Muscle of leg (tissue), 16 donors: ENCODE measurements at places on chromosomes 7 and 10. TPM values are rescaled to one million over a fixed set of nuclear protein-coding genes. Genes with fewer than 3 reads are reported as not detected.

Gene GNAT3
- not detected for total RNA-seq

Gene NODAL
- total RNA-seq, result 0.04 TPM

- H3K27ac ChIP-seq, result no peak overlapping the region
- H3K36me3 ChIP-seq, result no peaks in the 10 kb centered on the region
- no peaks in the 10 kb centered on the region for H3K4me1 ChIP-seq
- no peak for DNase-seq
Measured at GRCh38 chr10:108392286-108392685, 1227.8 kb upstream of the SORCS1 start.

- DNase-seq, result no peak
- peaks cover 16% of the 10 kb centered on the region for H3K4me1 ChIP-seq
- no peak overlapping the region for H3K4me3 ChIP-seq
- peaks cover 10% of the 10 kb centered on the region for H3K27me3 ChIP-seq
- no peak overlapping the region for H3K27ac ChIP-seq
Measured at GRCh38 chr7:327991-328702, 38.2 kb downstream of the FOXL3 start.

Gene PTPRE
- total RNA-seq, result 5.5 TPM

- no peak for DNase-seq
- no peaks in the 10 kb centered on the region for H3K27me3 ChIP-seq
- no peak overlapping the region for H3K27ac ChIP-seq
- no peak overlapping the region for H3K4me3 ChIP-seq
- peaks cover 65% of the 10 kb centered on the region for H3K36me3 ChIP-seq
Measured at GRCh38 chr7:66549466-66549865, 79.2 kb upstream of the KCTD7 start.

- H3K36me3 ChIP-seq, result no peaks in the 10 kb centered on the region
- no peak overlapping the region for H3K4me3 ChIP-seq
- peak; percentile 8 for DNase-seq
- no peaks in the 10 kb centered on the region for H3K27me3 ChIP-seq
- no peaks in the 10 kb centered on the region for H3K4me1 ChIP-seq
- no peak overlapping the region for H3K27ac ChIP-seq
Measured at GRCh38 chr7:54015251-54015650, 526.9 kb upstream of the VSTM2A start.

DNA sequence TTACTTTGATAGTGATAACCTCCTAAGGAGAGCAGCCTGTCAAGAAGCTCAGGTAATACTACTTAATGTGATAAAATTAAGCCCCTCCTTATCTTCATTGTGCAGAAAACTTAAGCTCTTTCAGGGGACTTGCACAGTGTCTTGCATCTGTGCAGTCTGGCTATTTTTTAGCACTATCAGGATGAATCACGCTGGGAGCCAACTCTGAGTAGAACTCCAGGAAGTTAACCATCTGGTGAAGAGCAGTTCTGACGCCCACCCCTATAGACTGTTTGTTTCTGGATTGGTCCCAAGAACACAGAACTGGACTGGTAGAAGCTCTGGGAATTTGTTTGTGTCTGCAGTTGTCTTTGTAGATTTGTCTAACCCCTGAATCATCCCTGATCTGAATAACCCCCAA, 41.9 kb downstream of the AGK start:
- peak; percentile 31 for DNase-seq
- peaks cover 9% of the 10 kb centered on the region for H3K36me3 ChIP-seq

DNA sequence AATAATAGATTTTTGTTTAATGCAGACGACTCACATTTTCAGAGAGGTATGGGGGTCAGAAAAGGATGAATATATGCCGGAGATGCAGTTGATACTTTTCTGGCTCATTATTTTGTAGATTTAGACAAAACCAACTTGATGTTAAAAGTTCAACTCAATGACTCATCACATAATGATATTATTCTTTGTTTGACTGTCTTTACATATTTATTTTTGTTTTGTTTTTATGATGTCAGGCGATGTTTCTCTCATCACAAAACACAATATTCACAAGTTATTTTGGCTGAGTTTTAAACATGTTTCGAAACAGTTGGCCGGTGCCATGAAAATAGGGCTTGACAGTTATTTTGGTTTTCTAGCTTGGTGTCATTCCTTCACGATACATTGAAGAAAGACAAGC, 1.3 kb downstream of the GJD4 start:
- peaks cover 7% of the 10 kb centered on the region for H3K27me3 ChIP-seq
- no peak overlapping the region for H3K4me3 ChIP-seq
- peaks cover 14% of the 10 kb centered on the region for H3K4me1 ChIP-seq
- DNase-seq, result no peak
- no peak overlapping the region for H3K27ac ChIP-seq

Gene NAT16
- total RNA-seq, result not detected

DNA sequence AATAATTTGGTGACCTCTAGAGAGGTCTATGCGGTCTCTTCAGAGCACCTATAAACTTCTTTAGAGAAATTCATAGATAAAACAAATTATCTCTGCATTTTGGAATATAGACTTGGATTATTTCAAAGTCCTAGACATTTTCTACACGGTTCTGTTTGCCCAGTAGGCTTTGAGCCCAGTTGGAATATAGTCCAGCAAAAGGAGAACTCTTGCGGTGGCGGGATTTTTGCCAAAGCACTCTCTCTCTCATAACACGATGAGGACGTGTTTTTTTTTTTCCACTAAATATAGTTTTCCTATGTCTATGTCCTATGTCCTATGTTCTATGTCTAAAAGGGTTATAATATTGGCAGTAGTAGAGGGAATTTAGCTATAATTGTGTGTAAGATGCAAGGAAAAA, 164.9 kb upstream of the AGR3 start:
- no peak overlapping the region for H3K4me3 ChIP-seq
- no peaks in the 10 kb centered on the region for H3K36me3 ChIP-seq
- no peaks in the 10 kb centered on the region for H3K27me3 ChIP-seq
- DNase-seq, result no peak
- no peak overlapping the region for H3K27ac ChIP-seq
- H3K4me1 ChIP-seq, result no peaks in the 10 kb centered on the region

Gene HACD1
- total RNA-seq, result 101 TPM

Gene SLC26A4
- 0.75 TPM for total RNA-seq

DNA sequence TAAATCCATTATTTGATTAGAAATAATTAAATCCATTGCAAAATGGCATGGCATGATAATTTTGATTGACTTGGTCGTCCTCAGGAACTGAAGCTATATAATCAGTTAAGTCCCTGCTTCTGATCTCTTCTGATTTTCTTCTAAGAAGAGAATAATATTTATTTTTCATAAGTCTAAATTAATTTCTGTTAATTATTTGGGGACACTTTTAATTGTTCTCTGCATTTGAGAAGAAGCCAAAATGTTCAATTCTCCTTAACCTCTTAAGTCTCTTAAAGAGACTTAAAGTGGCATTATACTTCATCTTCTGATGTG, 67.2 kb downstream of the CAV1 start:
- DNase-seq, result no peak
- no peak overlapping the region for H3K4me3 ChIP-seq
- H3K36me3 ChIP-seq, result no peaks in the 10 kb centered on the region
- H3K27ac ChIP-seq, result no peak overlapping the region
- no peaks in the 10 kb centered on the region for H3K27me3 ChIP-seq
- peaks cover 11% of the 10 kb centered on the region for H3K4me1 ChIP-seq

GRCh38 chr10:14009371-14010100, 321.2 kb downstream of the FRMD4A start:
- H3K4me3 ChIP-seq, result peak overlapping the region; percentile 35
- peak overlapping the region; percentile 85 for H3K27ac ChIP-seq
- peak; percentile 87 for DNase-seq
- H3K27me3 ChIP-seq, result peaks cover 4% of the 10 kb centered on the region
- H3K36me3 ChIP-seq, result no peaks in the 10 kb centered on the region

Gene PSMG3
- 35.5 TPM for total RNA-seq

- H3K4me3 ChIP-seq, result no peak overlapping the region
- peaks cover 44% of the 10 kb centered on the region for H3K4me1 ChIP-seq
- peaks cover 10% of the 10 kb centered on the region for H3K27me3 ChIP-seq
- H3K27ac ChIP-seq, result no peak overlapping the region
- DNase-seq, result no peak
- no peaks in the 10 kb centered on the region for H3K36me3 ChIP-seq
Measured at GRCh38 chr10:42955493-42955889, 121.4 kb upstream of the RET start.

Gene MCM10
- total RNA-seq, result 5.1 TPM

- H3K27ac ChIP-seq, result no peak overlapping the region
- no peak for DNase-seq
- no peaks in the 10 kb centered on the region for H3K27me3 ChIP-seq
Measured at GRCh38 chr7:115749924-115750323, 280.6 kb downstream of the TFEC start.
